Stimulated activated CD4-positive, alpha-beta T cell treated with anti-CD3 and anti-CD28 coated beads, Interleukin-15, amount 100 ng/mL, for 48 hours (primary cell): ENCODE measurements at places on chromosomes 5 and 9.

DNA sequence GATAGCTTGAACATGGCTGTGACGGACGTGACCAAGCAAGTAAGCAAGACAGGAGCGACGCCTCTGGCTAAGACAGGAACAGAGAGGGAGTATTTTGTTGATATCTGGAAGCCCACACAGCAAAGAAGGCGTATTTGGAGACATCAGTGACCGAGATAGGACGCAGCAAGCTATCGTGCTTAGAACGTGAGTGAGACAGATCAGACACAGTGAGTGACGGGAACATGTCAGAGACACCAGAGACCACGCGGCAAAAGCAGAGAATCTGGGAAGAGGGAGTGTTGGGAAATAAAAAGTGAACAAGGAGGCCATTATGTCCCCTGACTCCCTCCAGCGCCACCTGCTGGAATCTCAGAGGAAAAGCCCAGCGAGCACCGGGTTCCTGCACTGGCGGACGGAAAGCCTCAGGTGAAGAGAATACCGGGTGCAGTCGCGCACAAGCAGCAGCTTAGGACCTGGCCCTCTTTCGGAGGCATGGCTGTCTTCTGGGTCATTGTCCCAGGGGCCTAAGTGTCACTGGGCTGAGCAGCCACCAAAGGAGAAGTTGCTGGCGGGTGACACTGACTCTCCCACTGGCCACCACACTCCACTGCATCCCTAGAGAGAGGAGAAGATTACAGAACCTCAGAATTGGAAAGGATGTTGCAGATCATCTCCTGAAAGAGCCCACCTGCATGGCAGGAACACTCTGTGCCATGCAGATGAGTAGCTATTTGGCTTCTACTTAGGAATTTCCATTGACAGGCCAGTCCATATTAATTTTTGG lies 99.1 kb downstream of the FBXO38 start:
- peak; percentile 57 for DNase-seq

DNA sequence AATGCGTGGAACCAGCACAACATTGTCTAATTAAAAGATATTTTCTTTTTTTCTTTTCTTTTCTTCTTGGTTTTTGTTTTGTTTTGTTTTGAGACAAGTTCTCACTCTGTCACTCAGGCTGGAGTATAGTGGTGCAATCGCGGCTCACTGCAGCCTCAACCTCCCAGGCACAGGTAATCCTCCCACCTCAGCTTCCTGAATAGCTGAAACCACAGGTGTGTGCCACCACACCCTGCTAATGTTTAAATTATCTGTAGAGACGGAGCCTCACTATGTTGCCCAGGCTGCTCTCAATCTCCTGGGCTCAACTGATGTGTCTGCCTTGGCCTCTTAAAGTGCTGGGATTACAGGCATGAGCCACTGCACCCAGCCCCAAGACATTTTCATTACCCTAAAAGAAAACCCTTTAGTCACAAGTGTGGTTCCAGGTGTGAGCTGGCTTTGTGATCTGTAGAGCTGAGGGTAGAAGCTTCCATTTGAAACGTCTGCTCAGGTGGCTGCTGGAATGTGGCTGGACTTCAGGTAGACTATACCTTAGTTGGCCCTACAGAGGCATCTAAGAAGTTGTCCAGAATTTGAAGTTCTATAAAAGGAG lies 19.1 kb upstream of the NEK6 start:
- no peak for DNase-seq

- DNase-seq = no peak
Measured at GRCh38 chr5:105752801-105753200, 1917.9 kb downstream of the EFNA5 start.

DNA sequence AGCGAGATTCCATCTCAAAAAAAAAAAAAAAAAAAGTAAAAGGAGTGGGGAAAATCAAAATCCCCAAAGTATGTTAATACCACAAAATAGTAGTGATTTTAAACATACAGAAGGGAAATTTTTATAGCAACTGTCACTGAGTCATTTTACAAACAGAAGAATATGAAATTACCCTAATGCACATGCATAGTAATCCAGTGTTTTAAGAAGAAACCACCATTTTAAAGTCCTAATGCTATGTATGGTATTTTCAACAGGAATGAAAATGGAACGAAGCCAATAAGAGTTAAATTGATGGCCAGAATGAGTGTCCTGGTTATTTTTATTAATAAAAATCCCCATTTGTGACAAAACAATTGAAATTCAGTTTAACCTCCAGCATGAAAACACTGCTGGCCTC lies 26.7 kb upstream of the NXNL2 start:
- no peak for DNase-seq

- DNase-seq = no peak
Measured at GRCh38 chr9:106655966-106656365, 207.0 kb upstream of the ZNF462 start.

GRCh38 chr9:78939311-78940065 lies 632.3 kb upstream of the TLE4 start:
- no peak for DNase-seq

DNA sequence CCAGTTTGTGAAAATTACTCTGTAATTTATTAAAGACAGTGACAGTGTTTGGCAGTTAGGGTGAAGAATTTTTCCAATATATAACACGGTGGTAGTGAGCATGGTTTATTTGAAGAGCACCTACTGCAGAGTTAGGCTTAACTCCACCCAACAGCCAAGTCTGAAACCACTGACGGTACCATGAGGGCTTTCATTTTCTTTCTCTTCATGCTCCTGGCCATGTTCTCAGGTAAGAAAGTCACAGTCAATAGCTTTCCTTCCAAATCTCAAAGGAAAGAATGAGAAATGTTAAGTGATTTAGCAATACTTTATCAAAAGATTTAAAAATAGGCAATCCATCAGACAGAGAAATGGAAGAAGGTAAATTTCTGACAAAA lies at the start of gene MARCOL:
TSS of gene MARCOL (plus strand) at position 108 of the 377 bp plus-strand sequence. CDS start at position 181, 73 bp downstream.
- no peak for DNase-seq

DNA sequence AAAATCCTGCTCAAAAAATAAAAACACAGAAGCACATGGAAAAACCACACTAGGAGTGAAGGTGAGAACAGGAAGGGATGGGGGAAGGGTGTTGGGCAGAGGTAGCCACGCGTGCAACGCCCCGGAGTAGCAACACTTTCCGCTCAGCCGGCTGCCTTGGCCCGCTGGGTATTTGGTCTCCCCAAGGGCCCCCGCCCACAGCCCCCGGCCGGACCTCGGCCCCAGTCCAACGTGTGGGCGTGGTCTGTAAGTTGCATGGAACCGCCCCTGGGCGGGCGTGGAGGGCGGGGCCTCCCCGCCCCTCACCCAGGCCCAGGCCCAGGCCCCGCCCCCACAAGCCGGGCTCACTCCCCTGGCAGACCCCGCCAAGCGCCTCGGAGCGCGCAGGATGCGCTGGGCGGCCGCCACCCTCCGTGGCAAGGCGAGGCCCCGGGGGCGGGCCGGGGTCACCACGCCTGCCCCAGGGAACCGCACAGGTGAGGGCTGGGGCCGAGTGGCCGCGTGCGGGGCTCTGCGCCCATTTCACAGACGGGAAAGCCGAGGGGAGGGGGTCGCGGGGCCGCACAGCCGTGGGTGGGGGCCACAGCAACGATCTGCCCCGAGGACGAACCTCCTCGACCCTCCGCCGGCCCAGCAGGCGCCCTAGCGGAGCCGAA lies at the start of gene SUSD3:
TSS of gene SUSD3 (plus strand) at position 347 of the 656 bp plus-strand sequence. CDS start at position 389, 42 bp downstream.
- peak; percentile 69 for DNase-seq

- no peak for DNase-seq
Measured at GRCh38 chr5:138936968-138937345, 61.8 kb upstream of the LRRTM2 start.

DNA sequence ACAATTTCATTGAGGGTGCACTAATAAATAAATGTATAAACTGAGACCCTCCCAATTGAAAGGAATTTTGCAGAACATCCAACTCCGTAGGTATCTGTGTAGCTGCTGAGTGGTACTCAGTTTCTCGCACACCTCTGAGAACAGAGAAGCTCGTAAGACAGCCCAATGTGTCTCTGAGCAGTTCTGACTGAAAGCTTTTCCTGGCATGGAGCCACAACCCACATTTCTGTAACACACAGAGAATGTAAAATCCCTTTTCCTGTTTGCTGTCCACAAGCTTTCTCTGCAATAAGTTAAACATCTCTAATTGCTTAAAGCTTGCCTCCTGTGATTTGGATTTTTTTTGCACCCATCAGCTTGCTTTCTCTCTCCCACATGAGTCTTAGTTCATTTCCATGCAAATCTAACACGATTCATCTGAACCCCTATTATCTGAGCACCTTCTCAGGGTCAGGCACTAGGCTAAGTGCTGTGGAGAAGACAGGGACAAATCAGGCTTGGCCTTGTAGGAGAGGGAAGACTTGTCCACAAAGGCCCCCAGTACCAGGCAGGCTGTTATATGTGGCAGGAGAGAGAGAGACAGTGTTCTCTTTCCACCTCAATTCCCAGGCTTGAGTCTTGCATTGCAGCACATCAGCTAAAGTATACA lies 44.2 kb upstream of the COL15A1 start:
- no peak for DNase-seq

- DNase-seq = no peak
Measured at GRCh38 chr5:57209316-57210040, 35.6 kb downstream of the GPBP1 start.

GRCh38 chr9:3828495-3828894 lies 302.7 kb upstream of the RFX3 start:
- DNase-seq = no peak

DNA sequence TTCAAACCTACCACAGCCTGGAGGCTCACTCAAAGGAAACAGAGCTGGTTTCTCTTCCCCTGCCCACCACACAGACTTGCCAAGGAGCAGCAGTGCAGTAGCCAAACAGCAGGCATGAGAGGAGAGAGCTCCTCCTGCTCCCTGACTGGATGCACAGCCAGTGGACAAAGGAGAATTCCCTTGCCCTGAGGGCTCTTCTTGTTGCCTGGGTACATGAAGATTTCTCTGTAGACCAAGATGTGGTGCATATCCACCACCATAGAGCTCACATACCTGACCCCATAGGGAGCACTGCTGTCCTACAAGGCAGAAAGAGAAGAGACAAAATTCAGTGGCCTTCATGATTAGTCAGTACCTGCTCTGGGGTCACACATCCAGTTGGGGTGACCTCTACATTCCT lies 56.3 kb upstream of the SPATA31E1 start:
- no peak for DNase-seq

DNA sequence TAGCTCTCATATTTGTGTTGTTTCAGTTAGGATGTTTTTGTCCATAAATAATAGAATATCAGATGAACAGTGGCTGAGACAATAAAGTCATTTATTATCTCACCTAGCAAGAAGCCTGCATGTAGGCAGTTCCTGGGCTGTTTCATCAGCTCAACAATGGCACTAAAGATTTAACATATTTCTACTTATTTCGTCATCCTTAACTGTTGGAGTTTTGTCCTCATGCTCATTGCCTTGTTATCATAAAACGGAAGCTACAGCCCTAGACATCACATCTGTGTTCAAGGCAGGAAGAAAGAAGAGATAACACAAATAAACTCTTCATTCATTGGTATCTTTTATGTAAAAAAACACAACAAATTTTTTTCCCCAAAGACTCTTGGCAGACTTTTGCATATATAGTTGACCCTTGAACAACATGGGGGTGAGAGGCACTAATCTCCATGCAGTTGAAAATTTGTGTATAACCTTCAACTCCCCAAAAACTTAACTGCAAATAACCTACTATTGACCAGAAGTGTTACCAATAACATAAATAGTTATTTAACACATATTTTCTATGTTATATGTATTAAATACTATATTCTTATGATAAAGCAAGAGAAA lies 277.2 kb upstream of the ADRA1B start:
- DNase-seq = no peak

- DNase-seq = no peak
Measured at GRCh38 chr9:97374811-97375210, 37.1 kb upstream of the TDRD7 start.

DNA sequence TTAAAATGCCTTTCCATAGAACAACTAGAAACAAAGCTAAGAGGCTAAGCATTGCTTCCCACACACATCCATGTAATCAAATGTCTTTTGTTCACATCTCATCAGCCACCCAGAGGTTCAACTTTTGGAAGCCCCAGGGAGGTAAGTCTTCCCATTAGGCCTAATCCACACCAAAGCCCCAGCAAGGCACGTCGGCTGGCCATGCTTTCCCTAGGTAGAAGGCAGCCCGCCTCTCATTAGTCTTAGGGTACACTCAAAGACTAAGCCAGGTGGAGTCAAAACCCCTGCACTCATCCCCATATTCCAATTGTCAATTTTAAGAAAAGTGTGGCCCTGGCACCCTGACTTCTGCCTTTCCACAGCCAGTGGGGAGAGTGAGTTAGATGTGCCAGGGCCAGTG lies 87.9 kb downstream of the ATPSCKMT start:
- no peak for DNase-seq

GRCh38 chr5:141876628-141877355 lies 1.4 kb downstream of the PCDH1 start:
- DNase-seq = no peak

DNA sequence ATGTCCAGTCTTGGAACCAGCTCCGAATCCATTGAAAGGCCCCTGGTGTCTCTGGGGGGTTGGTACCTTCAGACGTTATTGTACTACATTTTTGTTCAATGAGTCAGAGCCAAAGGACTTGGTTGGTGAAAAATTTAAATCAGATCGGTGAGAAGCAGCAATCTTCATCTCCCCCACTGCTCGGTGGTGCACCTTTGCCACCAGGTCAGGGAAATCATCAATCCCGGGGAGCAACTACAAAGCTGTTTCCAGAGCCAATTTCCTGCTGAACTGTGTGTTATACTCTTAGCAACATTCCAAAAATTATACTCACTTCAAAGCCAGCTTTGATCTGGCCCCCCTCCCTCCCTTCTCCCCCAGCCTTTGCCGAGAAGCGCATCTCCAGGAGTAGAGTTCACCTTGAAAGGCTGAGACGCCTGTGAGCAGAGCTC lies 375.2 kb upstream of the WWC1 start:
- no peak for DNase-seq

DNA sequence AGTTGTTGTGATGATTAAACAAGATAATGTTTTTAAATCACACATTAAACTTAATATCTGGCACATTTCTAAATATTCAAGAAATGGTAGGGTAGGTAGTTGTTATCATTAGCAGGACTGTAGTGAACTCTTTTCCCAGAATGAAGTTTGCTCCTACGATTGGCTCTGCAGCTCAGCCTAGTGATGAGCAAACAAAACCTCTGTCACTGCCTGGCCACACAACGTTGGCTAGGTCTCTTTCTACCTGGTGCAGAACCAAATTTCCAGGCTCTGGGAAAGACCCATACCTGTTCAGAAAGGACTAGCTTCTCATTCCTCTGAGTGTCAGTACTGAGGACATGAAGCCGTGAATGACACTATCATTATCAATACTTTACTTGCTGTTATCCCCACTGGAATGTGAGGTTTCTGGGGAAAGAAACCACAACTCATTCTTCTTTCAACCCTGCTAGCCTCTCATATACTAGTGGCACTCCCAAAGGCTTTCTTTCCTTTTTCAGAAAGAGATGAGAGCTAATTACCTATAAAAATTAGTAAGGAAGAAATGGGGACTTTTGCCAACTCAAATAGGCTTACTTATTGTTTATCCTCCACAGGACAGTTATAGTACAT lies 219.3 kb upstream of the TRIM32 start:
- DNase-seq = no peak

- no peak for DNase-seq
Measured at GRCh38 chr5:140575309-140575708, 10.7 kb downstream of the SLC35A4 start.

- no peak for DNase-seq
Measured at GRCh38 chr5:6705959-6706358, 7.3 kb upstream of the TENT4A start.

GRCh38 chr5:139543423-139543991 lies 17.6 kb upstream of the UBE2D2 start:
- DNase-seq = no peak
